SK-N-MC (cell line): ENCODE measurements at places on chromosomes 6 and 20.

DNA sequence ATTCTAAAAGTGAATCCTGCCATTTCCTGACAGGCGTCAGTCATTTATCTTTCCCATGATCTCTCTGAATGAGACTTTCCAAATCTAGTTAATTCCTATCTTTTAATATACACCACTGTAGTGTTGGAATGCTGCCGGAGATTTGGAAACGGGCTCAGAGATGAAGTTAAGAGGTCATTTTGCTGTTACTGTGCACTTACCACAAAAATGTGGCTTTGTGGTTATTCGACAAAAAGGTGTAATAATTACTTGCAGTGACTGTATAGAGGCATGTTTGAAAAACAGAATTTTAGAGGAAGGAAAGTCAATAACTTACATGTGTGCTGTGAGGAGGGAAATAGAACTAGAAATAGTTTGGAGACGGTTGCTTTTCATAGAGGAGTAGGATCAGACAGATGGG is 460.2 kb upstream of the BTBD3 start:
- DNase-seq: no peak

- no peak for DNase-seq
Measured at GRCh38 chr20:13280609-13281324, 59.7 kb downstream of the ISM1 start.

GRCh38 chr6:80143419-80143937 is 37.0 kb downstream of the BCKDHB start:
- DNase-seq: no peak

DNA sequence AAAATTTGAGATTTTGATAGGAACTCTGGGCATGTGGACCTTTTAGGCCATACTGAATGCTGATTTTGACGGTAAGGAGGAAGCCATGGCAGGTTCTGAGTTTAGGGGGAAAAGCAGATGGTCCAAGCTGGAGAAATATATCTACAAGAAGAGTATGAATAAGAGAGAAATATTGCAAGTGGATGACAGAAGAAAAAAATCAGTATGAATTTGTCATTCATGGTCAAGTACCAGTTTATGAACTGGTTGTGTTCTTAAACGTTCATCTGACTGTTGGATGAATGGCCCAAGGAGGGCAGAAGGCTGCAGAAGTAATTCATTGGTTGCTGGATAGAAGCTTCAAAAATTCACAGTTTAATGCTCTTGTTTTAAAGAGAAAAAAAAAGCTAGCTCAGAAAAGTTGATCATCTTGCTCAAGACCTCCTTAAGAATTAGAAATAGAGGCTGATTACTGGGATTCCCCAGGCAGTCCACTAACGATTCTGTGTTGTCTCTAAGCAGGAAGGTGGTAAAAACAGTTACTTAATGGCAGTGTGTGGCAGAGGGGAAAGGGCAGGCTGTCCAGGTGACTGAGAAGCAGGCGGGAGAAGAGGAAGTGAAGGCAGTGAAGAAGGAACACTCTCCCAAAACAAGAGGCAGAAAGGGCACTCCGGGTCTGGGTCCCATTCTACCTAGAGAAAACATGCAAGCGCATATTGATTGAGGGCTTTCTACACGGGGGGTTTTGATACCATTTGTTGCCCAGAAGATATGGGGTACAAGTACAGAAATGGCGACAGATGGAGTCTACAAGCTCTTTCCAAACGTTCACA is 2.0 kb upstream of the DUSP22 start:
- no peak for DNase-seq

DNA sequence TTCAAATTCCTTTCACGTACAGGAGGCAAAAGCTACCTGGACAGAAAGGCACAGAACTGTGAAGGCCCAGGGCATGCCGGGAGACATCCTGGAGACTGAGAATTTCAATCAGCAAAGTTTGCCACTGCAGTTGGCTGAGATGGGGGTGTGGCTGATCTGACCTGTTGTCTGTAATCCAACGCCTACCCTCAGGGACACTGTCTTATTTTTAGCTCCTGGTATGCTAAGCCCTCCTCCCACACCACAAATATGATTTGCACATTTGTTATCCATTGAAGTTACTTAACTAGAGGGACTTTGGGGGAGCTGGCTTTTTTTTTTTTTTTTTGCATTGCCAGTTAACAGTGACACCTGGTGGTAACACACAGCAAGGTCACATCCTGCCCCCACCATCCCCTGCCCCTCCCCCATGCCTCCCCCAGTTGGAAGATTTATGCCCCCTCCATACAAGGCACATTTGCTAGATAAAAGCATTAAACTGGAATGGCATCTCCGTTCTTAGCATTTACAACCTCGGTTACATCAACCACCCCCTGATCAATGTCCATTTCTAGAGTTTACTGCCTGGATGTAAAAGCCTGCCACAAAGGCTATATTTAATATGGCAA is 40.4 kb downstream of the TTI1 start:
- peak; percentile 45 for DNase-seq
